AG10803 (cell line): ENCODE measurements at places on chromosomes 1 and 21.
A peak's percentile ranks its signal among the peaks of the same experiment; 100 is the strongest.

- DNase-seq = no peak
Measured at GRCh38 chr1:156961709-156962108, 41.3 kb downstream of the LRRC71 start.

DNA sequence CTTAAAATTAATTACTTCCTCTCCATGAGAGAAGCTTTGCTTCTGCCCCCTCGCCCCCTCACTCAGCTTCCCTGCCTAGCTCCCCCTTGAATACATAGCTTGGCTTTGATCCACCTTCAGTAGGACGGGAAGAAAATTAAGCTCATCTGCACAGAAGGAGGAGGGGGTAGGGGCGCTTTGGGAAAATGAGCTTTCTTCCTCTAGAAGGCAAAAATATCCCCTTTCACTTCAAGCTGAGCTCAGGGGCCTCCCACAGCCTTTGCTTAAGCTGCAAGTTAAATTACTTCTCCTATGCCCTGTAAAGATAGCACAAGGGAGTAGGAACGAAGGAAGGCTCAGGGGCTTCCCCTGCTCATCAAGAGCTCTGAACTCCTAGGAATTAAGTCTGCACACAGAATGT is 65.2 kb upstream of the GOLT1A start:
- no peak for DNase-seq

- peak; percentile 29 for DNase-seq
Measured at GRCh38 chr1:203069030-203069747, 16.6 kb downstream of the MYOG start.

DNA sequence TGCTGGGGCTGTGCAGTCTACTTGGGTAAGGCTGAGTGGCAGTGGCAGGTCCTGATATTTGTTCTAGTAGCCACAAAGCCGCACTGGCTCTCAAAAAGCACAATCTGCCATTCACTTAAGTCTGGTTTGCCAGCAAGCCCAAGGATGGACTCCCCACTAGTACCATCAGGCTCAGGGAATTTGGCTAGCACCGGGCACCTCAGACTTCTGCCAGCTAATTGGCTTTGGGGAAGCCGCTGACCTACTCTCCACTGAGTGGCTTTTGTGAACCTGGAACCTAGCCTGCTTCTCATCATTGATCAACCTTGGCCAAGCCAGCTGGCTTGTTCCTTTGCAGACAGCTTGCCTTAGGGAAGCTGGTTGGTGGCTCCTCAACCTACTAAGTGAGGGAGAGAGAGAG is 83.1 kb downstream of the ESRRG start:
- DNase-seq = no peak

GRCh38 chr1:101178688-101179491 is 57.9 kb upstream of the S1PR1 start:
- DNase-seq = no peak

GRCh38 chr1:19390166-19390850 is 78.2 kb downstream of the SLC66A1 start:
- DNase-seq = no peak

DNA sequence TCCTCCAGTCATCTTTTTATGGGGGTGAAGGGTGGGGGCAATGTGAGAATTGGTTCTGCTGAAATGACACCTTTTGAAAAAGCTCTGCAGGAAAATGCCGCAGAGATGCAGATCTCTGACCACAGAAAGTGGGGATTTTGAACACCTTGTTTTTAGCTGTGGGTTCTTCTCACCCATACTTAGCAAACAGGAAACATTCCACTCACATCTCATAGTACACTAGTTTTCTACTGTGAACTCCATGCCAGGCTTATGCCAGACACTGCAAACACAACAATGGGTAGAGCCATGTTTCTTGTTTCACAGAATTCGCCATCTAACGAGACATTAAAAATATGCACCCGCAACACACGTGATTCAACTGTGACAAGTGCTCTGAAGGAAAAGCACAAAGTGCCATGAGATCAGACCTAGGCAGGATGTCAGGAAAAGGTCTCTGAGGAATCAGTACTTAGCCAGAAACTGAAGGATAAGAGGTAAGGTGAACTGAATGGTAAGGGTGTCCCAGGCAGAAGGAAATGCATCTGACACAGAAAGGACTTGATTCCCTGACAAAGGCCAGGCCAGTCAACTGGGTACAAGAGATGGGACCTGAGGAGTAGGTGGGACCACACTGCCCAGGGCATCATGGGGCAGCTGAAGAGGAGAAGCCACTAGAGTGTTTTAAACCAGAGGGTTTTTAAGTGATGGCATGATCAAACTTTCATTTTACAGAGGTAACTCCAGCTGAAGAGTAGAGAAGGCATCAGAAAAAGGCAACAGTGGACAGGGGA is 83.8 kb upstream of the JAK1 start:
- no peak for DNase-seq

DNA sequence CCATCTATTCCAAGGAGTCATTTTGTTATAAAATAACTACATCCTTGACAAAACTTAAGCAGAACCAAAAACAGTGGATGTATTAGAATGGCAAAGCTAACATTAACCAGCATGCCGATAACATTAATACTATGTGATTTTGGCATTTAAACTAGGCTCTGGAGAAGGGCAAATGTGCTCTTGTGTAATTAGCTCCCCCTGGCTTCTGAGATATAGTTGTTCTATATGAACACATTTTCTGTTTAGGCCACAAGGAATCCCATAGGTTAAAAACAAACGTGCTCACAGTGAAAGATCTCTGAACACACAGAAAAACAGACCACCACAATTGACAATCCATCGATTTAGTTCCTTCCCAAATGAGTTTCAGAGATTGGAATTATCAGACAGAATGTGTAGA is 57.4 kb upstream of the TARS2 start:
- no peak for DNase-seq

DNA sequence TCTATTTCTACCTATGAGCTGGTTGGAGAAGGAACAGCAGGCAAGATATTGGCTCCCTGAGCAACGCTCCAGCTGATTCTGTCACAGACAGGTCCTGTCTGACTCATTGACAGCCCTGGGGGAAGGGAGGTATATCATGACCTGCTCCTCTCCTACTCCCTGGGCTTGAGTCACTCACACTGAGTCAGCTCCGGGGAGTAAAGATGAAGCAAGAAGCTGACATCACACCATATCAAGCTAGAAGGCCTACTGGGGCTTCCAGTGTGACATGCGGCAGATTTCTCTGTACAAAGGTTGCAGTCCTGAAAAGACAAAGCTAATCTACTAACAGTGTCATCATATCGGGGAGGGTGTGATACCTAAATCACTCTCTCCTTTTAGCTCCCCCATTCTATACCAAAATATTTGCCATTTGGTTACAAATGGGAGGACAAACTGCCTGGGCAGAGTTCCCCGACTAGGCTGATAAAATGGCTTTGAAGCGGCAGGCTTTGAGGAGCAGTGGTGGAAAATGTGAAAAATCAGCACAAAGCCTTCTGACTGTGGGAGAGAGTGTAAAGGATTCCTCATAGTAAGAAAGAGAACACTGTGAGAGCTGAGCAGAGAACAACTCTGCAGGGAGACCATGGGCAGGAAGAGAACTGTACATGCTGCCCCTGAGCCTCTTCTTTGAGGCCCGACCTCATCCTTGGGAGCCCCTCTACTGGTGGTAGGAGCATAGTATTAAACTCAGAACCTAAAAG is 15.5 kb downstream of the PI4KB start:
- peak; percentile 97 for DNase-seq

GRCh38 chr21:39014747-39015146 is 168.5 kb downstream of the PSMG1 start:
- DNase-seq = peak; percentile 92

GRCh38 chr1:236520445-236521005 is 3.3 kb upstream of the LGALS8 start:
- no peak for DNase-seq

DNA sequence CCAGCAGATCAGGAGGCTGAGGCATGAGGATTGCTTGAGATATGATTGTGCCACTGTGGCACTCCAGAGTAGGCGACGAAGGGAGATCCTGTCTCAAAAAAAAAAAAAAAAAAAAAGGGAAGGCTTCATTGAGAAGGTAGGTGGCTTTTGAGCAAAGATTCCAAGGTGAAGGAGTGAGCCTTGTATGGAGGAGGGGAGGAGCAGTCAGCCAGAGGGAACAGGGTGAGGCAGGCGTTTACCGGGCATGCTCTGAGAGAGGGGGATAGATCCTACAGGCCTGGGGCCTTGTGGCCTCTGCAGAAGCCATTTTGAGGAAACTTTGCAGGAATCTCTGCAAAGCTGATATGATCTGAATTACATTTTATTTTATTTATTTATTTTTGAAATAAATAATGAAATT is 5.1 kb upstream of the HDAC1 start:
- DNase-seq = no peak

DNA sequence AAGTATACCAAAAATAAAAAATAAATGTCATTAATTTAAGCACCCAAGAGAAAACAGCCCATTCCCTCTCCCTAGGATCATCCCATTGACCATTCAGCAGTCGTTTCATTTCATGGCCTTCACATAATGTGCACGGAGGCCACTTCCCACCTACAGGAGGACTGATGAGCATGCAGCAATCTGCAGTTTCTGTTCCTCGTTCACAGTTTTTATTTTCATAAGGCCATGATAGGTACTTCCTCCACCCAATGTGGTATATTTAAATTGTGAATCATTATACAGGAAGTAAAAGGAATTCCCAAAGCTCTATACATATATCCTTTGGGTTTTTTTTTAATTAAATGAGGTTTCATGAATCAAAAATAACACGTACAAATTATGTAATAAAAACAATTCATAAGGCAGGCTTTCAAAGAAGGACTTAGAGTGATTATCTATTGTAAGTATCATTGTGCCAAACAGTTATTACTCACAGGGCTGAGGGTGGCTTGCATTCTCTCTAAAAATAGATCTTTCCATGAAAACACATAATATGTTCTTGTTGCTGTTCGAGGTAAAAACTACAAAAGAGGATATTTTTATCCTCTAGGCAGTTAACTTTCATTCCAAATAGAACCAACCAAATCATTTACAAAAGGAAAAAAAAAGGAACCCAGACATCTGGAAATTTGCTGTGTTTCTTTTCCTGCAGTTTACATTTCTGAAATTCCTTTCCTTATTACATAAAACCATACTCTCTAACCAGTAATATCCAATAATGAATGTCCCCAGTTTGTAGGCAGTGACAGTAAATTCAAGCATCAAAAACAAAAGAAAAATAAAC is 27.5 kb upstream of the SLC44A3 start:
- DNase-seq = peak; percentile 86

GRCh38 chr21:32370998-32371766 is 21.6 kb downstream of the URB1 start:
- DNase-seq = peak; percentile 47

- no peak for DNase-seq
Measured at GRCh38 chr1:16903458-16903796, 7.6 kb downstream of the RNU1-2 start.

DNA sequence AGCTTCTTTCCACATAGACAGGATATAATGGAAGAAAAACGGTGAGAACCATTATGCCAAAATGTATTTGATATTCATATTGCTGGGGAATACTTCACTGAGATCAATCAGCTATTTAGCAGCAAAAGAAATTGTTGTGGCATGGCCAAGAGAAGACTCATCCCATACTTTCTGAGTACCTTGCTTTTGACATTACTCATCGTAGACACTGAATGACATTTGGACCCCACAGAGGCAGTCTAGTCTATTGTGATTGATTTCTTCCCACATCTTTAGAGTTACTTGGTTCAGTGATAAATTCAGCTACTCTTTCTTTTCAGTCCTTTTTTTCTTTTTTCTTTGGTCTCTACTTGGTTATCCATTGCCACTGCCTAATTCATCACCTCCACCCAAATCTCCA is 22.1 kb downstream of the ATP1B1 start:
- DNase-seq = no peak

DNA sequence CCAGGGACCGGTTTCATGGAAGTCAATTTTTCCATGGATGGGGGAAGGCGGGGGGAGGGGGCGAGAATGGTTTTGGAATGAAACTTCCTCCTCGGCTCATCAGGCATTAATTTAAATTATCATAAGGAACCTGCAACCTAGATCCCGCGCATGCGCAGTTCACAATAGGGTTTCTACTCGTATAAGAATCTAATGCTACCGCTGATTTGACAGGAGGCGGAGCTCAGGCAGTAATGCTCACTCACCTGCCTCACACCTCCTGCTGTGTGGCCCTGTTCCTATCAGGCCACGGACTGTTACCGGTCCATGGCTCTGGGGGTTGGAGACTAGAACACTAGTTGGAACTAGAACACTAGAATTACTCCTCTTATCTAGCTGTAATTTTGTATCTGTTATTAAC is 38.0 kb downstream of the PRRX1 start:
- DNase-seq = no peak

GRCh38 chr1:25922971-25923552 is 16.8 kb upstream of the STMN1 start:
- peak; percentile 16 for DNase-seq

DNA sequence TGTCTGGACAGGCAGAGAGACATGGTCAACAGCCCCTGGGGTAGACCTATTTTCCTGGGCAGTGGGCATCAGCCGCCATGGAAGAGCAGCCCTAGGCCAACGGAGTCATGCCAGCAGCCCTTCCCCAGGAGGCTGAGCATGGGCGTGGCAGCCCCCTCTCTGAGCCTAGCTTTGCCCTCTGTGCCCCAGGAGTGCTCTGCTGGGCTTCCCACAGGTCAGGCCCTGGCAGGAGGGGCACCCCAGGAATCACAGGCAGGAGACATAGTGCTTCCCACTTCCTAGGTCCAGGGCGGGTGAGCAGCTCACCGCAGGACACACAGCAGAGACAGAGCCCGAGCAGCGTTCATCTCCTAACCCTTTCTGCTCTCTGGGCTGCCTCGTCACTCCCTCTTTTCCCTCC is 132.8 kb downstream of the GLIS1 start:
- no peak for DNase-seq

- DNase-seq = no peak
Measured at GRCh38 chr1:15007842-15008241, 145.7 kb upstream of the TMEM51 start.

GRCh38 chr1:112836642-112837041 is 119.4 kb downstream of the SLC16A1 start:
- DNase-seq = no peak

- peak; percentile 46 for DNase-seq
Measured at GRCh38 chr1:207702317-207702716, 49.5 kb upstream of the CD46 start.

GRCh38 chr21:29194847-29195246 is 64.4 kb downstream of the MAP3K7CL start:
- DNase-seq = no peak

DNA sequence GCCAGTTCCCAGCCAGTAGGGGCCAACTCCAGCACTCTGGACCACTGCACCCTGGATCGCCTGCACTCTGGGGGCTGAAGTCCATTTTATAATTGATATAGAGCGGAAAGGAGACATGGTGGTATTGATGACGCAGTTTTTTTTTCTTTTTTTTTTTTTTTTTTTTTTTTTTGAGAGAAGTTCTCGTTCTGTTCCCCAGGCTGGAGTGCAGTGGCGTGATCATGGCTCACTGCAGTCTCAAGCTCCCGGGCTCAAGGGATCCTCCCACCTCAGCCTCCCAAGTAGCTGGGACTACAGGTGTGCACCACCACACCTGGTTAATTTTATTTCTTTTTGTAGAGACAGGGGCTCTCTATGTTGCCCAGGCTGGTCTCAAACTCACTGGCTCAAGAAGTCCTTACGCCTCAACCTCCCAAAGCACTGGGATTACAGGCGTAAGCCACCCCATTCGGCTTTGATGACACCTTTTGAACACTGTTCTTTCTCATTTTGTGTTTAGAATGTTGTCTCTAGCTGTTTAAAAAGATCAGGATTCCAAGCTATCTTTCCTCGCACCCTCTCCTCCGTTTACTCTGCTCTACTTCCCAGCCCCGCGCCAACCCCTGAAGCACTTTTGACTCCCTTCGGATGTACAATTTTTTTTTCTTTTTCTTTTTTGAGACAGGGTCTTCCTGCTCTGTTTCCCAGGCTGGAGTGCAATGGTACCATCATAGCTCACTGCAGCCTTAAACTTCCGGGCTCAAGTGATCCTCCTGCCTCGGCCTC is 960 bp downstream of the MX2 start:
- DNase-seq = no peak
